Activated CD8-positive, alpha-beta T cell treated with anti-CD3 and anti-CD28 coated beads for 36 hours (primary cell): ENCODE measurements at places on chromosomes 11 and 22.
A peak's percentile ranks its signal among the peaks of the same experiment; 100 is the strongest.

DNA sequence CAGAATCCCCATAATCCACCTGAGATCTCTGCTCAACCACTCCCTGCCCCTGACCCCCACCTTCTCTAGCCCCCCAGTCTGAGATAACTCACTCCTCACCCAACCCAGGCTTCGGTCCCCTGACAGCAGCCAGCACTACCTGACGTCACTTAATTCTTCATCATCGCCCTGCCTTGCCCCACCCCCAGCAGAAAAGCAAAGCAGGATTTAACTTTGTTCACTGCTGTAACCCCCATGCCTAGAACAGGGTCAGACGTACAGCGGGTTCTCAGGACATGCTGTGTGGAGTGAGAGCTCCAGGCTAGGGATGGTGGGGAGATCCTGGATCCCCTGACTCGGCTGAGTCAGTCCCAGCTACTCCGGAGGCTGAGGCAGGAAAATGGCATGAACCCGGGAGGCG, 45.8 kb downstream of the ELFN2 start:
- H3K4me3 ChIP-seq: no peak overlapping the region
- no peak for DNase-seq
- no peaks in the 10 kb centered on the region for H3K36me3 ChIP-seq
- peaks cover 7% of the 10 kb centered on the region for H3K27me3 ChIP-seq

DNA sequence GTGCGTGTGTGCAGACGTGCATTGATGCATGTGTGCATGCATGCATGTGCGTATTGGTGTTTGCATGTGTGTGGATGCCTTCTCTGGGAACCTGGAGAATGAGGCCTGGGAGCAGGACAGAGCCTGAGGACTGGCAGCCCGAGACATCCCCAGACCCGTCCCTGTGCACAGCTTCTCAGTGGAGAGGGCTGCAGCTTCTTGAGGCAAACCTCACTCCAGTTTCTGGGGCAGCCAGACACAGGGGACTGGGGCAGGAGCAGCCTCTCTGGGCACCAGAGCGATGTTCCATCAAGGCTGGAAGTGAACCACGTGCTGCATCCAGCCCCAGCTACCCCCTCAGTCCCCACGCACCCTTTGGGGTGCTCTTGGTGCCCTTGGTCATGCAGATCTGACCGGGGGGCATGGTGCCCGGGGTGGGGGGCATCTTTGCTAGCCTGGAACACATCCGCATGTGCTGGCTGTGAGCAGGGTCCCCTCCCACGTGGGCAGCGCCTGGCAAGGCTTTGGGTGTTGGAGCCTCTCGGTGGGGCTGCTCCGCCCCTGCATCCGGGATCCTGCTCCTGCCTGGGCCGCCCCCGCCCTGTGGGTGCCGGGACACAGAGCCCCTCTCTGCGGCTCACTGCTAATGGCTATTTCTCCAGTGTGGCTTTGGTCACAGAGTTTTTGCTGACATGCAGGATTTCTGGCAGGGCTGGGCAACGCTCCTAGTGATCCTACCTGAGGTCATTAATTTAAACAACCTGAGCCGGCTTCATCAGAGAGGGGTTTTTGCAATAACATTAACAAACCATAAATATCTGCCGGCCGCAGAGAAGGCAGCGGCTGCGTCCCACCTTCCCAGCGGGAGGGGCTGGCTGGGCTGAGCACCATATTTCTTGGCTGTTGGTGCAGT, 434.7 kb downstream of the TBC1D22A start:
- H3K4me1 ChIP-seq: no peaks in the 10 kb centered on the region
- no peaks in the 10 kb centered on the region for H3K36me3 ChIP-seq
- H3K27ac ChIP-seq: no peak overlapping the region
- H3K4me3 ChIP-seq: no peak overlapping the region

GRCh38 chr11:78292109-78292803, 103.5 kb downstream of the USP35 start:
- H3K4me3 ChIP-seq: no peak overlapping the region
- peaks cover 8% of the 10 kb centered on the region for H3K36me3 ChIP-seq
- peak; percentile 56 for DNase-seq
- H3K27ac ChIP-seq: peak overlapping the region; percentile 81
- no peaks in the 10 kb centered on the region for H3K27me3 ChIP-seq

- DNase-seq: no peak
- H3K27ac ChIP-seq: no peak overlapping the region
- H3K4me3 ChIP-seq: no peak overlapping the region
- H3K4me1 ChIP-seq: peaks cover 12% of the 10 kb centered on the region
These were observed 4.7 kb upstream of the MAJIN start for GRCh38 chr11:64976651-64977050.

DNA sequence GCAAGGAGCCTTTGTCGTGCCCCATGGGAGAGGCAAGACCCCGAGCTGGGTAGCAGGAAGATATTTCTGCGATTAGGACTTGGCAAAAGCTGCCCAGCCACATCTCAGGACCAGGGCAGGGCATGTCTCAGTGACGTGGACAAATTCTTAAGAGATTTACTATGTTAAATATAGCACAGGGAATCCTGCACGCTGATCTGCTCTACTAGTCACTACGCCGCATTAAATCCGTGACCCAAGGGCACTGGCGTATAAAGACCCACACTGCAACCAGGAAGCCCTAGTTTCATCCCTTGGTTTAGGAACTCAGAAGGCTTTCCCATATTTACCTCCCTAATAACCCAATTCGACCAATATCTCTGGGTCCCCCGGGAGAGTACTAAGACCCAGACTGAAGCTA, 35.1 kb downstream of the AP1B1 start:
- no peak overlapping the region for H3K27ac ChIP-seq
- no peak for DNase-seq
- no peaks in the 10 kb centered on the region for H3K4me1 ChIP-seq
- H3K27me3 ChIP-seq: no peaks in the 10 kb centered on the region

GRCh38 chr11:130407978-130408377, 20.4 kb downstream of the ADAMTS8 start:
- no peak overlapping the region for H3K4me3 ChIP-seq
- no peaks in the 10 kb centered on the region for H3K27me3 ChIP-seq
- no peaks in the 10 kb centered on the region for H3K36me3 ChIP-seq

DNA sequence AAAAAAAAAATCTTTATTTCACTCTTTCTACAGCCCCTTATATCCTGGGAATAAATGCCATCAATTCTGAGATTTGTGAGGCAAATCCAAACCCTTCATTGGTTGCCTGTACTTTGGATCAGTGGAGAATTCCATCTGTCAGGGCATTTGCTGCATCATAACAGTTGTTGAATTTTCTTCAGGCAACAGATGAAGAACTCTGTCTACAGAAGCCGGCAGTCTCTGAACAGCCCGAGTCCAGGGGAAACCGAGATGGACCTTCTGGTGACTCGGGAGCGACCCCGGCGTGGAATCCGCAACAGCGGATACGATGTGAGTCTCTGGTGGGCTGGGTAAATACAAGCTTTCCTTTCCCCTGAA, 82.3 kb downstream of the C11orf91 start:
- no peak for DNase-seq
- no peaks in the 10 kb centered on the region for H3K4me1 ChIP-seq
- no peak overlapping the region for H3K27ac ChIP-seq
- no peak overlapping the region for H3K4me3 ChIP-seq
- no peaks in the 10 kb centered on the region for H3K36me3 ChIP-seq

DNA sequence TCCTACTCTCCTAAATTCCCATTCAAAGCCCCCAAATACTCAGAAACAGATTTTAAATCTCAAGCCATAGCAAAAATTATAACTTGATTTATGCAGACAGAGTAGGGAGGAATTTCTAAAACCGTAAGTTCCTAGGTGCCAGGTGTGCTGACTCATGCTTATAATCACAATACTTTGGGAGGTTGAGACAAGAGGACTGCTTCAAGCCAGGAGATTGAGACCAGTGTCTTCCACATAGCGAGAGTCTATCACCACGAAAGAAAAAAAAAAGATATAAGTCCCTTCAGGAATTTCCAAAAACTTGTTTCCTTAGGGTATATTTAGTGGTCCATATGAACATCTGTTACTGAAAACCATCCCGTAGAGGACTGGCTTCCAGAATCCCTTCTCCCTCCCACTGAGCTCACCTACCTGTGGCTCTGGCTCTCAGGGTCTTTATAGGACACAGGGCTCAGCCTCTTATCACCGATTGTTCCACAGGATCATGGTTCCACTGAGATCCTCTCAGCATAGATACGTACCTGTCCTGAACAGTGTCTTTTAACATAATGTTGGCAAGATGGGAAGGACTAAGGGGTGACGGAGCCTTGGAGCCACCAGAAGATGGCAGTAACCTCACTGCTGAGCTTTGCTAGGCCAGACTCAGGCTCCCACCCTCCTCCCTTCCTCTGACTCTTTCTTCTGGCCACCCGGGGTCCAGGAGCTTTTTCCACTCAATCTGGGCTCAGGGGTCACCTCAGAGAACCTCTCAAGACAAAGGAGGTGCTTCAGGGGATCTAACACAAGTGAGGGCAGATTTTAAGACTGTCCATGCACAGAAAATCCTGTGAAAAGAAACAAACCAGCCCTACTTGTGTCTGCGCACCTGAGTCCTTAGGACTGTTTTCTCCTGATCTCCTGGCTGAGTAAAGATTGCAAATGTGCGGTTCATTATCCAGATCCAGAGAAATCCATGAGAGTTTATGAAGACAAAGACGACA, 117.5 kb upstream of the TOP3B start:
- H3K4me1 ChIP-seq: no peaks in the 10 kb centered on the region
- no peak overlapping the region for H3K27ac ChIP-seq
- peak; percentile 10 for DNase-seq

DNA sequence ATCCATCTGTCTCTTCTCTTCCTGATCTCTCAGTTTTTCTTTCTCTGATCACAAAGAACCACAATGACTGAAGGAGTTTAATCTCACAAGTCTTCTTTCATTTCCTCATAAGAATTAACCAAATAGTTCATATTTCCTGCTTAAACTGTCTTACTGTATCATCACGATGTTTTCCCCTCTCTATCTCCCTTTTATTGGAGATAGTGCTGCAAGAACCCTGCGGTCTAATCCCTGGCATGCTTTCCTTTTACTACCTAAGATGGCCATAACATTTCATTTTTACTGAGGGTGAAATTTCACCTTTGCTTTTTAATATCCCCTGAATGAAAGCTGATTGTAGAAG, 28.9 kb downstream of the CARD18 start:
- no peaks in the 10 kb centered on the region for H3K36me3 ChIP-seq
- no peak overlapping the region for H3K27ac ChIP-seq
- peaks cover 13% of the 10 kb centered on the region for H3K4me1 ChIP-seq
- H3K27me3 ChIP-seq: peaks cover 27% of the 10 kb centered on the region
- no peak overlapping the region for H3K4me3 ChIP-seq
- no peak for DNase-seq

DNA sequence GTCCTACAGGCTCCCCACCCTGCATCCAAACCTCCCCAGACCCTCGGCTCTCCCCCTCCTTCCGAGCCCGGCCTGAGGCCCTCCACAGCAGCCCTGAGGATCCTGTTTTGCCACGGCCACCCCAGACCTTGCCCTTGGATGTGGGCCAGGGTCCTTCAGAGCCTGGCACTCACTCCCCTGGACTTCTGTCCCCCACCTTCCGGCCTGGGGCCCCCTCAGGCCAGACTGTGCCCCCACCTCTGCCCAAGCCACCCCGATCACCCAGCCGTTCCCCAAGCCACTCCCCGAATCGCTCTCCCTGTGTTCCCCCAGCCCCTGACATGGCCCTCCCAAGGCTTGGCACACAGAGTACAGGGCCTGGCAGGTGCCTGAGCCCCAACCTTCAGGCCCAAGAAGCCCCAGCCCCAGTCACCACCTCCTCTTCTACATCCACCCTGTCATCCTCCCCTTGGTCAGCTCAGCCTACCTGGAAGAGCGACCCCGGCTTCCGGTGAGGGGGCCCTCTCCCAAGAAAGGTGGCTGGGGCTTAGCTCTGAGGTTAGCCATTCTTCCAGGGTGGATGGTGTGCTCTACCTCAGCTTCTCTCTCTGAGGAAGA, 2.9 kb downstream of the INPP5J start:
- H3K36me3 ChIP-seq: no peaks in the 10 kb centered on the region
- H3K4me3 ChIP-seq: no peak overlapping the region
- no peaks in the 10 kb centered on the region for H3K4me1 ChIP-seq
- peaks cover 1% of the 10 kb centered on the region for H3K27me3 ChIP-seq
- DNase-seq: no peak

DNA sequence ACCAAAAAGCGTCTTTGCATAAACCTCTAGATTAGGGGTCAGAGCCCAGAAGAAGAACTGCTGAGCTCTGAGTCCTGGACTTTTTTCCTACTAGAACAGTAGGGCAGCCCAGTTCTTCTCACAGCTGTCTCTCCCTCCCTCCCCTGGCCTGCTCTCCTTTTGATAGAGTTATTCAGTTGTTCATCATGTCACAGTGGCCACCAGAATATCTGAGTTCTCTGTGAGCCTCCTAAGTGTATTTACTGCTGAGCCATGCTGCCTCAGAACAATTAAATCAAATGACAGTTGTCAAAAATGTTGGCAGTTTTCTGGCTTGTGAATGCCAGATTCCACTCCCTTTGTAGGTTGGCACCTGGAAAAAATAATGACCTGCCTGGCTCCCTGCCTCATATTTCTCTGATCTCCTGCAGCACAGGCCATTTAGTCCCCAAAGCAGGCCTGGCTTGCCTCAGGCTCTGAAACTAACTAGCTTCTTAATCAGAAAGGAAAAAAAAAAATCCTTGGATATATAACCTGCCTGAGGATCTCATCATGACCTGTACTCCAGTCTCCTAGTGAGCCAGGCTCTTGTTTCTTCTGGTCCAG, 377.4 kb upstream of the LARGE1 start:
- no peak overlapping the region for H3K4me3 ChIP-seq
- H3K27me3 ChIP-seq: no peaks in the 10 kb centered on the region
- no peaks in the 10 kb centered on the region for H3K4me1 ChIP-seq
- H3K36me3 ChIP-seq: no peaks in the 10 kb centered on the region
- no peak overlapping the region for H3K27ac ChIP-seq

DNA sequence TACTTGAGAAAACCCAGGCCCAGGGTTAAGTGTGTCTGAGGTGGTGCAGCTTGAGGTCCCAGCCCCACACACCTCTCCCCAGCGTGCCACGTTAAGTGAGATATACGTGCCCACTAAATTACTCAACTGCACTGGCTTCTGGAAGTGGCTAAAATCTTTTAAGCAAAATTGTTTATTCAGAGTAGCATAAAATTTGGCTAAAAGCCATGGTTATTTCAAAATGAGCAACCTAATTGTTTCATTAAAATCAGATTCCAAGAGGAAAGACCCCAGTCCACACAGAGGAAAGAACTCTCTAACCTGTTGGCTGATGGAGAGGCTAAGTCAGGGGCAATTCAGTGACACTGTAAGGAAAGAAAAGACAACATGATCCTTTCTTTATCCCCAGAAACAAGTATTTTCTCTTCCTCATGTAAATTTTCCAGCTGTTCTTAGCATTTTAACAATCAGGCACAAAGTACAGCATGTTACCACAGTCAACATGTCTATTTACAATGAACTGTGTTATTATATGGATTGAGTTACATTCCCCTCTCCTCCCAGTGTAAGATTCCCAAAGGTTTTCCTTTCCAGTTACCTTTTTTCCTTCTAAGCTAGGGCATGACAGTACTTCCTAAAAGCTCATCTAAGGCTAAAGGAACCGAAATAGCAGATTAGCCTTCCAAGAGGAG, 26.6 kb downstream of the NUP50 start:
- H3K27me3 ChIP-seq: no peaks in the 10 kb centered on the region
- peaks cover 23% of the 10 kb centered on the region for H3K36me3 ChIP-seq
- DNase-seq: no peak
- no peak overlapping the region for H3K4me3 ChIP-seq
- peaks cover 14% of the 10 kb centered on the region for H3K4me1 ChIP-seq

- no peak for DNase-seq
- no peak overlapping the region for H3K27ac ChIP-seq
- no peak overlapping the region for H3K4me3 ChIP-seq
- no peaks in the 10 kb centered on the region for H3K4me1 ChIP-seq
These were observed 221.4 kb downstream of the BLID start for GRCh38 chr11:121894581-121894980.
